Globus pallidus (tissue), 1 donor: ENCODE measurements at places on chromosomes 3 and 15.

GRCh38 chr3:21017115-21017852 lies 733.7 kb downstream of the ZNF385D start:
- DNase-seq = no peak

DNA sequence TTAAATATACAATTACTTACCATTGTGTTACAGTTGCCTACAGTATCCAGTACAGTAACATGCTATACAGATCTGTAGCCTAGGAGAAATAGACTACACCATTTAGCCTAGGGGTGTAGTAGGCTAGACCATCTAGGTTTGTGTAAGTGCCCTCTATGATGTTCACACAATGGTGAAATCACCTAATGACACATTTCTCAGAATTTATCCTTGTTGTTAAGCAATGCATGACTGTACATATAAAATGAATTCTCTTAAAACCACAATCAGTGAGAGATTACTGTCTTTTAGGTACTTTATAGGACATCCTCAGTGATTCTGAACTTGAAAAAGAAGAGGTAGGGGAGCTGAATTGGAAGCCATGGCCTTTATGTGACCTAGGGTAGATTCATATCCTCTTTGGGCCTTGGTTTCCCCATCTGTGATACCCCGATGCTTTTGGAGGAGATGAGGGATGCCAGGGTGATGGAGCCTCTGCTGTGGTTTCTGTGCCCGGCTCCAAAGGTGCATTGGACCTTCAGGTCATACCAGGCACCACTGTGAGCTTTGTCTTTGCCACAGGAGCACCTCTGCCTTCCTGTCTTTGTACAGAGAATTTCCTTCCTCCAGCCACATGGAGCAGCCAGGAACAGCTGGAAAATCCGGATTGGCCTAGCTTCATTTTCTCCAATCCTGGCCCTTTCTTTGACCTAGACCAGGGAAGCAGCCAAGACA lies 51.9 kb upstream of the FLNB start:
- DNase-seq = no peak

DNA sequence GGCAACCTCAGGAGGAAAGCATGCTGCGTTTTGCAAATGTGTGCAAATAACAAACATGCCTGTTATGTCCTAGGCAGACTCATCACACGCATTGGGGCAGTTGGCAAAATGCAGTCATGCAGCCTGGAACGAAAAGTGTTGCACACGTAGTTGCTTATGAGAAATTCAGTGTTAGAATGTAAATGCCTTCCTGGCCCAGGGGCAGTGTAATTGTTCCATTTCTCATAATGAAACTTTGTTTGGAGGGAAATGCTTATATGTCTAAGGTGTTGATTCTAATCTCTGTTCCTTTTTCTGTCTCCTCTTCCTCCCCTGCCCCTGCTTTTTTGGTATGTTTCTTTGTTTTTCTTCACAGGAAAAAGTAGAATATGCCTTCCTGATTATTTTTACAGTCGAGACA lies 156.0 kb downstream of the CACNA1D start:
- no peak for DNase-seq

DNA sequence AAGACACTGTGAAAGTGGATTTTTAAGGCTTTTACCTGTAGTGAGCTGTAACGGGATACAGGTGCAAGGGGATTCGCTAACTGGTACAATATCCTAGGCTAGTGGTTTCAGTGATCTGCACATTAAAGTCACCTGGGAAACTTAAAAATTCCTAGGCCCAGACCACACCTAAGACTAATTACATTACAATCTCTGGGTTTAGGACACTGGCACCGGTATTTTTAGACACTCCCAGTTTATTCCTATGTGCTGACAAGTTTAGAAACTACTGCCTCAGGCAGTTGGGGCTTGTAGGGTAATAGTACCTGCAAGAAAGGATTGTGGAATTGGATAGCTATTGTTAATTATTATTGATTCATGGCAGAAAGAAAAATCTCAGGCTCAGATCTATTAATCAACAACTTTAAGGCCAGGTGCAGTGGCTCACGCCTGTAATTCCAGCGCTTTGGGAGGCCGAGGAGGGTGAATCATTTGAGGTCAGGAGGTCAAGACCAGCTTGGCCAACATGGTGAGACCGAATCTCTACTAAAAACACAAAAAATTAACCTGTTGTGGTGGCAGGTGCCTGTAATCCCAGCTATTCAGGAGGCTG lies 50.4 kb upstream of the CASR start:
- DNase-seq = no peak

DNA sequence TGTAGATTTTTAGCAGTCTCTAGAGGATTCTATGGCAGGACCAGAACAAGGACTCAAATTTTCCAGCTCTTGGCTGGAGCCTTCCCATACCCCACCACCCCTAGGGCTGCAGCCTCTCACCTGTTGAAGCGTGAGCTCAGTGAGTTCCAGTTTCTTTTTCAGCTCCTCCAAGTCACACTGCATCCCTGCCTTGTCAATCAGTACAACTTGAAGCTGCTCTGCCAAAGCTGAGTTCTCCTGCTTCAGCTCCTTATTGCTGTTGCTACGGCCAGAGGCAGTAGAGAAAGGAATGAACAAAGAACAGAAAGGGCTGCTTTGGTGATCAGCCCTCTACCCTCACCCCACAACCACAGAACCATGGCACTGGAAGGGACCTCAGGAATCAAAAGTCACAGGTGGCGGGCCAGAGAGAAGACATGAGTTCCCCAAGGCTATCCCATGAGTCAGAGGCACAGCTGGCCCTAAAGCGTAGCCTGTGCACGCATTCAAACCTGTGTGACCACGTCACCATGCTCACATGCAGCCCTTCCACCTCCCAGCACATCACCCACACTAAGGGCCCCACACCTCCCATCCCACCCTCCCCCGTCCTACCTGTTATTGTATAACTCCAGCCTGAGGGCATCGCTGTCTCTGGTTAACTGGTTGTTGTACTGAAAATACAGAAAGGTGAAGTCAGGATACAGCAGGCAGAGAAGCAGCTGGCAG lies 83.3 kb upstream of the C2CD4B start:
- DNase-seq = no peak

DNA sequence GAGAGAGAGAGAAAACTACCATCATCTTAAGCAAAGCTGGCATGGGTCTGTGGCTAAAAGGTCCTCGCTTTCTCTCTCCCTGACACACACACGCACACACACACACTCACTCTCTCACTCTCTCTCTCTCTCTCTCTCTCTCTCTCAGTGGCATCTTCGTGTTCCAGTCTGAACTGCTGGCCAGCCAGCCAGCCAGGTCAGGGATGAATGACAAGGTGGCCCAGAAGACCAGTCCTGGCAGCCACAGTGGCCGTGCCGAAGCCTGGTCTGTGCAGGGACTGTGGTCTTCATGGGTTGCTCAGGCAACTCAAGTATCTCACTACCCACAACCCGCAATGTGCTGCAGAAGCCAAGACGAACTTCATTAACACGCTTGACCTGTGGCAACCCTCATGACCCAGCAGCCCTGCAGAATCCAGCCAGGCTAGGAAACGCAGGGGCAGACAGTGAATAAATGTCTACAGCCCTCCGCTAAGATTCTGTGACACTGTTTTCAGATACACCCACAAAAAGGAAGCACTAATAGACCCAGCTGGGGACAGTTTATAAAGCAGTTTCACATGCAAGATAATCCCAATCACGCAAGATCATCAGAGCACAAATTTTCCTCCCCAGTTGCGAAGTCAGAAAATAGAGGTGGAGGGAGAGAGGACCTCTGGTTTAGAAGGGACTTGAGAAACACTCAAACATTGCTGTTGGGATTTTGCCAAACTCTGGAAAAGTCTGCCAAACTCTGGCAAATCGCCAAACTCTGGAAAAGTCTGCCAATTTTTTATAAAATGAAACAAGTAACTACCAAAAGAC lies 66.4 kb downstream of the XXYLT1 start:
- no peak for DNase-seq

- no peak for DNase-seq
These were observed 26.0 kb downstream of the GLDN start for GRCh38 chr15:51367322-51367976.

- no peak for DNase-seq
These were observed 51.7 kb downstream of the RASGRP1 start for GRCh38 chr15:38512901-38513300.

DNA sequence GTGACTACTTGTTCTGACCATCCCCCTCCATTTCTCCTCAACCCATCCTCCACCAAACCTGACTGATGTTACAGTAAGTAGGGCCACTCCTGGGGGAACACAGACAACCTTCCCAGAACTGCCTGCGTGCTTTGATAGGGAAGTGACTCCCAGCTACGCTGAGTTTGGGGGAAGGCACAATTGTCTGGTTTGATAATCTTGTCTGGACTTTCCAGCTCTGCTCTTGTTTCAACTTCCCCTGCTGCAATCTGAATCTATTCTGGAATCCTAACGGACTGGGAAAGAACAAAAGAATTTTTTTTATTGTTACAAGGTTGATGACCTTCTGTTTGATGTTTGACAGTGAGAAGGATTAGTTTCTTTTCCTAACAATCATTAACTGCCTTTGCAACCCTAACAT lies 895.6 kb downstream of the ROBO1 start:
- DNase-seq = no peak

DNA sequence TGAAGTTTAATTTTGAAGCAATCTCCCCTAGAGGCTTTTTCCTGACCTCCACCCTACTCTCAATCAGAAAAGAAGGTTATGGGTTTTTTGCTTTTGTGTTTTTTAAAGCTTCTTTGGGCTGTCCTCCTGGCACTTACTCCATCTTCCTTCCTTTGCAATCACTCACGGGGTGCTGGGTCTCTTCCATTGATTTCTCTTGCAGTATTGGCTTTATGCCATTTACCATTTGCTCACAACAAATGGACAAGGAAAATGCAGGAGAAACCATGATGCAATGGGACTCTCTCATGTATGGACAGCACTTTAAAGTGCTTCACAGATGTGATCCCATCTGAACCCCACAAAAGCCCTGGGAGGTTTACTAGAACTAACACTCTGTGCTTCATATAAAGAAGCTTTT lies 57.5 kb downstream of the SST start:
- DNase-seq = no peak

DNA sequence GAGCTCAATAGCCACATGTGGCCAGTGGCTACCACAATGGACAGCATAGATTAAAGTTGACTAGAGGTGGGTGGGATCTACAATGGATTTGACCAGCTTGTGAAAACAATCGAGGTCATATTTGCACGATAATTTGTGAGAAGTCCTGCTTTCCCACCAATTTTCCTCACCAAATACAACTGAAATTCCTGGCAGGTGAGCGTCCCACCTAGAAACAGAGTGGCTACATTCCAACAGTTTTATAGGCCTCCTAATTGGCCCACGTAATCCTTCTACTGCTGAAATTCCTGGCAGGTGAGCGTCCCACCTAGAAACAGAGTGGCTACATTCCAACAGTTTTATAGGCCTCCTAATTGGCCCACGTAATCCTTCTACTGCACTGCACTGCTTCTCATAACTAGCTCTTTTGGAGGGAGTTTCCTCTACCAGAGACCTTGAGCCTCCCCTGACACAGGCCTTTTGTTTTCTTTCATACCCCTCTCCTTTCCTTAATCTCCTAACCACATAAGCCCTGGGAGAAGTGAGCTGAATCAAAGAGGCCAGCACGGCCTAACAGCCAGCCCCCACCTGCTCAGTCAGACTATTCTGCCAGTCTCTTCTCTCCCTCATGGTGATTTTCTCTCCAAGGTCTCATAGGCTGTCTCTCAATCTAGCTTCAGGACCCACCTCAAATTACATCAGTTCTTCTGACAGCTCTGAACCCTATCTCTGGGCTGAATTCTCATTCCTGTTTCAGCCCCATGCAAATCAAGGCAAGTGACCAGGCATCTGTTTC lies 80.2 kb downstream of the BFSP2 start:
- no peak for DNase-seq

DNA sequence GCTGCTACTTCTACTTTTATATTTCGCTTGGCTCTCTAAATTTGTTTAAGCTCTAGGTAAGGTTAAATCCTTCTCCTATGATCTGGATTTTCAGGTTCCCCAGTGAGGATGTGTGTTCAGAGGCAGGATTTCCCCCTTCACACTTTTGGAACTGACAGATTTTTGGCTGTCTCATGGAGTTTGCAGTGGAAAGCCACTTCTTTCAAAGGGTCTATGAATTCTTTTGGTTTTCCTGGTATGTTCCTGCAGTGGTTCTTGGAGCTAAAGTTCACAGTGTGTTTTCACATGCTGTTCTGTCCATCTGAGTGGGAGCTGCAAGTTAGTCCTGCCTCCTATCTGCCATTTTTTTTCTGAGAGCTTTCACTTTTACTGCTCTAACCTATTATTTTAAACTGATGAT lies 21.6 kb upstream of the TIGIT start:
- no peak for DNase-seq

DNA sequence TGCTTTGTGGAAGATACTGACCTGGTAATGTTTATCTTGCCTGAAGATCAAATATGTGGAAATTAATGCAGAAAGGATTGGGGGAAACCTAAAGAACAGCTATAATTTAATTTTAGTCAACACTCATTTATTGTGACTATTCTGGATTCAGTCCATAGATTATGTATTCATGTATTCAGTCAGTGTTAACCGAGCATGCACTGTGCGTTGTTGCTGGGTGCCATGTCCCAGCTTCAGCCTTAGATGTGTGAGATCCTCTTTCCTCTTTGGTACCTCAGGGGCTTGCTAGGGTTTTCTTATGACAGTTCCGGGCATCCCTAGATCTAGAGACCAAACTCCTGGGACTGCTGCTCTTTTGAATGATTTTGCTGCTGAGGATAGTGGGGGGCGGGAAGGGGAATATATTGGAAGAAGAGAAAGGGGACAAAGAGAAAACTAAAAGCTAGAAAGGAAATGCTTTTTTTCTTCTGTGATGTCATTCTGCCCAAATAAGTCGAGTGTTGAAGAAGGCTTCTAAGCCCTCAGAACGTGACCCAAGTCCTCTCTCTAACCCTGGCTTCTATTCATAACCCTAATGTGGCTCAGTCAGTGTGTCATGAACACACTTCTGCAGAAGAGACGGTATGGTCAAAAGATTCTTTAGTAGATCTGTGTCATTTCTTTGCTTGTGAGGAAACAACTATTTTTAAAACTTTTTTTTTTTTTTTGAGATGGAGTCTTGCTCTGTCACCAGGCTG lies 33.5 kb downstream of the STARD9 start:
- DNase-seq = no peak

DNA sequence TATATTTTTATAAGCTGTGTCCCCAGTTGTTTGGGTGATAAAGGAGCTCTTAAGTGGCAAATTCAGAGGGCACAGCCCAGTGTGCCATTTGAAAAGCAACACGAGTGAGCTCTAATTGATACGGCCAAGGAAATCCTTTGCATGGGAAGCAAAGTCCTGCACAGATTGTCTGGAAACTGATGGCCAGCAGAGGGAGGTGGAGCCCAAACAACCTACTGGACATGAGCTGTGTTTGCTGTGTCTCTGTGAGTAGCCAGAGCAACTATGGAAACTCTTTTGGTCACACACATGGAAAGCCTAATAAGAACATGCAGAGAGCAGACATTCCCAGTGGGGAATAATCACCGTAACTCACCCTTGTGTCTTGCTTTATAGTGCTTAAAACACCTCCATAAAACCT lies 24.4 kb downstream of the ONECUT1 start:
- DNase-seq = no peak

- no peak for DNase-seq
These were observed 99.4 kb upstream of the TSC22D2 start for GRCh38 chr3:150308481-150309256.

DNA sequence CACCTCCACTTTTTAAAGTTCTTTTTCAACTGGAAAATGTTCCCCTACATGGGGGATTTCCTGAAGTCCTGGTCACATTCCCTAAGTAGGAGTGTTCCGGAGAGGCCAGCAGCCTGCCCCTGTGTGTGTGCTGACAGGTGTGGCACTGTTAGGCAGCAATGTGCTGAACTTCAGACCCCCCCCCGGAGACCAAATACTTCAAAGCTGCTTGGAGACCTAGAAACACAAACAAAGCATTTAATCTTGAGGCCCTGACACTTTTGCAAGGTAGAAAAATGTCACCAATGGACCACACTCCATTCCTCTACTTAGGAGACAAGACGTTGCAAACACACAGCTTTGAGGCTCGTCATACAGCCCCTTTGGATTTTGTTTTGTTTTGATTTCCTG lies 259.6 kb upstream of the CTNNB1 start:
- DNase-seq = no peak
